ENCODE measurements at places on chromosomes 1 and 21.
A peak's percentile ranks its signal among the peaks of the same experiment; 100 is the strongest.

DNA sequence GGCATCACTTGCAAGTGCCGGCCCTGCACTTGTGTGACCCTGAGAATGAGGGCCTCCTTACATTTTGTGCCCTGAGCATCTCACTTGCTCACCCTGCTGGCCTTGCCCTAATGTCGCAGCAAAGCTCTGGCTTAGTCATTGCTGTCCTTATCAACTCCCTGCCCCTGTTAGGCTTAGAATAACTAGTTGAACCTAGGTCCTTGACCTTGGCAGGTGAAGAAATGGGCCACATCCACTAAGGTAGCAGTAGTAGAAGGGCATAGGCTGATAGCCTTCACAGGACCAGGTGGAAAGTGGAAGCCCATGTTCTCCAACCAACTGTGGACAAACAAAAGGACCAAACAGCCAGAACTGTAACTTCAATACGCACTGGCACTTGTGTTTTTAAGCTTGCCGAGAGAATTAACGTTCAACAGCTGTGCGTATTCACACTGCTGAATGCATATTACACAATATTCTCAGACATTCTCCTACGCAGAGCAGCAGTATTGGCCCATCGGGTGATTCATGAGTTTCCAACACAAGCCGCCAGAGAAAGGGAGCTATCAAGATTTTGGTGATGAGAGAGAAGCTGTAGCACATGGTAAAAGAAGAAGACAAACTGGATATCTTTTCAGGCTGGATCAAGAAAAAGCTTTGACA lies 27.7 kb upstream of the PTGFRN start:
- peak; percentile 35 for DNase-seq

GRCh38 chr1:35394386-35394785 lies 125.9 kb downstream of the ZMYM4 start:
- no peak for DNase-seq

DNA sequence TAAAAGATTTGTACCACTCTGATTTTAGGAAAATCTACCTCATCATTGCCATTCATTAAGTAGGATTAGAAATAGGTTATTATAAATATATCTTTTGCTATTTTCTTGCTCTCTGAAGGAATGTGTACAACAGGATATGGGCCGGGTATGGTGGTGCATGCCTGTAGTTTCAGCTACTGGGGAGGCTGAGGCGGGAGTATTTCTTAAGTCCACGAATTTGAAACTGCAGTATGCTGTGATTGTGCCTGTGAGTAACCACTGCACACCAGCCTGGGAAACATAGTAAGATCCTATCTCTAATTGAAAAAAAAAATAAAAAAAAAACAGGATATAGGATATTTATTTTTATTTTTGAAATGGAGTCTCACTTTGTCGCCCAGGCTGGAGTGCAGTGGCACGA lies 50.0 kb downstream of the CLIC4 start:
- DNase-seq, result no peak

DNA sequence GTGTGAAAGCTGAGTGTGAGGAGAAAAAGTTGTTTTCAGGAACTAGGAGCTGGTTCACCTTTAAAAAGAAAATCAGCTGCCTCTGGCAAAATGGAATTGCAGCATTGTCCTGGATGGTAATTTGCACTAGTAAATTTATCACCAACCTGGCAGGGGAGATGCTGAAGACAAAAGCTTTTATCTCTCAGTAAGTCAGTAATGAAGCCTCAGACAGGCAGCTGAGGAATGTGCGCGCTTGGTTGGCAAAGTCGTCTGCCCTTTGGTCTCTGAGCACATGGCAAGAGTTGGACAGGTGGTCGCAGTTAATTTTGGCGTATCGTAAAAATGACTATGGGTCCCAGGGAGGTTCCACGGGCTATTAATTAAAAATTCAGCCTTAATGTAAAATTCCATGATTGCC lies 131.9 kb downstream of the BACH1 start:
- peak; percentile 57 for DNase-seq

DNA sequence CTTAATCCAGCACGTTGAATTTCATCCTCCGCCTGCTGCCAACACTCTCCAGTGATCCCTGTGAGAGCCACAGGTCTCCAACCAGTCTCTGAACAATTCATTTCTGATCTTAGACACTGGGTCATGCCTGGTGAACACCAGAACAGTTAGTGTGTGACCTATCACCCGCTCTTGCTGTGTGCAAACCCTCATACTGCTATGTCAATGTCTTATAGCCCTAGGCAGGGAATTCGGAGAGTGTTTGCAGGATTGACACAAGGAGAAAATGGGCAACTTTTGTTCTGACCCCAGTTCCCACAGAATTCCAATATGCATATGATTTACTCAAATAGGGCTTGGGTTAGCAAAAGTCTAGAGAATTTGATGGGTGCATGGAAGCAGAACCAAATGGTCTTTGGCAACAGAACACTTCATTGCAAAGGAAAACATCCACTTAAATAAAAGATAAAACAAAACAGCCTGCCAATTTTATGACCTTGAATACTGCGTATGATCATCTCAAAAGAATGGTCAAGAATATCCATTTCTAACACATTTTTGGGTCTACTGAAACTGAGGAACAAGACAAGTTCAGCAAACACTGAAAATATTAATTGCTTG lies 23.0 kb upstream of the GUCA2B start:
- DNase-seq, result no peak

DNA sequence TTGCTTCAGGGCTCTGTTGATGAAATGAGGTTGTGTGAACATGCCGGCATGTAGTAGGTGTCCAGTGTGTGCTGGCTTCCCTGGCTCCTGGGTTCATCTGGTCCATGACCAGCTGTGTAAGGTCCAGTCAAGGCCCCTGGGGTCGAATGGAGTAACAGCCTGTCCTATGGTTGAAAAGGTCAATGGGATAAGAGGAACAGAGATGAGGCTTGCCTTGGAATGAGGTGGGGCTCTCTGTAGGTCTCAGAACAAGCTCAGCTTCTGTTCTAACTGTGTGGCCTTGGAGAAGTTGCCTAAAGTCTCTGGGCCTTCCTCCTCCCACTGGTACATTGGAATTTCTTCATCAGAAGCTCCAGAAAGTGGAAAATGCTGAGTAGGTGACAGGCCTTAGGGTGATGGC lies 26.6 kb downstream of the RPS6KA1 start:
- DNase-seq, result no peak

- DNase-seq, result no peak
Observed at GRCh38 chr1:25469177-25469576, 38.5 kb downstream of the MACO1 start.

- DNase-seq, result no peak
Observed at GRCh38 chr21:27246741-27247140, 279.9 kb upstream of the ADAMTS5 start.

- no peak for DNase-seq
Observed at GRCh38 chr1:206962272-206962671, 8.0 kb downstream of the FCAMR start.

DNA sequence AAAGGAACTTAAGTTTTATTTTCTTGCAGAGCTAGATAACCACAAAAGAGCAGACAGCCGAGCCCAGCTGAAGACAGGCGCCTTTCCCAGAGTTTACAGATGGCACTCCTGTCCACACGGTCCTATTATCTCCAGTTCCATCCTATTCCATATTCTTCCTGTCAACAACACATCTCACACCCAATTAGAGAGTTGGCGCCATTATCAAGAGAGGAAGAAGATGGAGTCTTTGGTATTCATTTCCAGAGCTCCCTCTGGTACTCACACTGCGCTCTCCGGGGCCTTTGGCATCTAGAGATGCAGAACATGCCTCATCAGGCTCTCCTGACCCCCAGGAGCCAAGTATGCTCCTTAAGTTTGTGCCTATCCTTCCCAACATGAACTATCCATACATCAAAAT lies 43.3 kb upstream of the SIPA1L2 start:
- DNase-seq, result no peak

DNA sequence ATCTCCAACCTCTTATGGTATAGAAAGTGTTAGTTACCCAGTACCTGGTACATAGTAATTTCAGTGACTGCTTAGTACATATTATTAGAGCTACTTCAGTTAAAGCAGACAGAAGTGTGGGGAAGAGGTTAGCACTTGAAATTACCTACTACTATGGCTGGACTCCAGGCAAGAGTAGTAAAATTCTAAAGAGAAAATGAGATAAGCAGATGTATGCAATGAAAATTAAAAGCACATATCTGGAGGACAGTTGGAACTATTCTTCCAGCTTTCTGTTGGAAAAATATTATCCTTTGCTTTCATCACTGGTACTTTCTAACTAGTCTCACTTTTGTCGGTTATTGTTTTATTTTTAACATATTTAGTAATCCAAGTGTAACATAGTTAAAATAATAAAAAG lies 23.7 kb downstream of the DHX9 start:
- DNase-seq, result no peak

- DNase-seq, result no peak
Observed at GRCh38 chr21:15631342-15631741, 98.4 kb upstream of the USP25 start.

DNA sequence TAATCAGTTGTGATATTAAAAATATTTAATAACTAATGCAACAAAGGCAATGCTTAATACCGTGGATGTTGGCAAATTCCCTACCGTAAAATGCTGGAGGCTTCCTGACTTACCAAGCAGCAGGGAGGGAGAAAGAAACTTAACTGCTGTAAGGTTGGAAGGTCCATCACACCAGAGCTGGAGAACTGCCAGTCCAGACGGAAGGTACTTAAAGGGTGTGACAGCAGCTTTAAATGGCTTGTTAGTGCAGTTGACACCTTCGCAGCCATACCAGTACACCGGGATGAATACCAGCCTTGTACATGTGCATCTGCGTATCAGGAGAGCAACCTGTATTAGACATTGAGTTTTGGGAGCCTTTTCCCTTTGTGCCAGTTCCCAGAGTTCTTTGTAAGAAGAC lies 269.5 kb upstream of the NCAM2 start:
- no peak for DNase-seq

DNA sequence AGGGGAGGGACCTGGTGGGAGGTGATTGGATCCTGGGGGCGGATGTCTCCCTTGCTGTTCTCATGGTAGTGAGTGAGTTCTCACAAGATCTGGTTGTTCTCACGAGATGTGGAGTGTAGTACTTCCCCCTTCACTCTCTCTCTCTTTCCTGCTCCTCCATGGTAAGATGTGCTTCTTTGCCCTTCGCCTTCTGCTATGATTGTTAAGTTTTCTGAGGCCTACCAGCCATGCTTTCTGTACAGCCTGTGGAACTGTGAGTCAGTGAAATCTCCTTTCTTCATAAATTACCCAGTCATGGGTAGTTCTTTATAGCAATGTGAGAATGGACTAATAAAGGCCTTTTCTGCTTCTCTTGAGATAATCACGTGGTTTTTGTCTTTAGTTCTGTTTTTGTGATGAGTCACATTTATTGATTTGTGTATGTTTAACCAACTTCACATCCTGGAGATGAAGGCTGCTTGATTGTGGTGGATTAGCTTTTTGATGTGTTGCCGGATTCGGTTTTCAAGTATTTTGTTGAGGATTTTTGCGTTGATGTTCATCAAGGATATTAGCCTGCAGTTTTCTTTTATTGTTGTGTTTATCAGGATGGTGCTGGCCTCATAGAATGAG lies 45.5 kb downstream of the RABGAP1L start:
- no peak for DNase-seq

DNA sequence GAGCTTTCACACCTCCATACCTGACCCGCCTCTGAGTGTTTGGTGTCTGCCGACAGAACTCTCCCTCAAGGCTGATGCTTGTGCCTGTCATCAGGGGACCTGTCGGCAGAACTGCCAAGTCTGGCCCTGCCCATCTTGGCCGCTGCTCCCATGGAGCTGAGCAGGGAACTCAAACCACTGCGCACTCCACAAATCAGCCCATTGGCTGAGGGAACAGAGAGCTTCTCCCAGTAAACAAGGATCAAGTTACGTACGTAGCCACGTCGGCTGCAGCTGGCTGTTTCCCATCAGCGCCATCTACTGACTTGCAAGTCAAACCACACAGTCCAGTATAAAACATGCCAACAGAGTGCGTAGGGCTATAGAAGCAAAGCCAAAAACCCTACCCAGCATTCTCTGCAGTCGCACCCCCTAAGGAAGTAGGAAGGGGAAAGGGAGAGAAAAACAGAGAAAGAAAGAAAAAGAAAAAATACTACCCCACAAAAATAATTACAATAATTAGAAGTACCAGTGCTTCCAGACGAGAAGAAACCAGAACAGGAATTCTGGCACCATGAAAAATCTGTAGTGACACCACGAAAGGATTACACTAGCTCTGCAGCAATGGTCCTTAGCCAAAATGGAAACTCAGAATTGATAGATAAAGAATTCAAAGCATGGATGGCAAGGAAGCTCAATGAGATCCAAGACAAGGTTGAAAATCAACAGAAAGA lies 13.1 kb downstream of the KRTAP13-1 start:
- DNase-seq, result peak; percentile 27

DNA sequence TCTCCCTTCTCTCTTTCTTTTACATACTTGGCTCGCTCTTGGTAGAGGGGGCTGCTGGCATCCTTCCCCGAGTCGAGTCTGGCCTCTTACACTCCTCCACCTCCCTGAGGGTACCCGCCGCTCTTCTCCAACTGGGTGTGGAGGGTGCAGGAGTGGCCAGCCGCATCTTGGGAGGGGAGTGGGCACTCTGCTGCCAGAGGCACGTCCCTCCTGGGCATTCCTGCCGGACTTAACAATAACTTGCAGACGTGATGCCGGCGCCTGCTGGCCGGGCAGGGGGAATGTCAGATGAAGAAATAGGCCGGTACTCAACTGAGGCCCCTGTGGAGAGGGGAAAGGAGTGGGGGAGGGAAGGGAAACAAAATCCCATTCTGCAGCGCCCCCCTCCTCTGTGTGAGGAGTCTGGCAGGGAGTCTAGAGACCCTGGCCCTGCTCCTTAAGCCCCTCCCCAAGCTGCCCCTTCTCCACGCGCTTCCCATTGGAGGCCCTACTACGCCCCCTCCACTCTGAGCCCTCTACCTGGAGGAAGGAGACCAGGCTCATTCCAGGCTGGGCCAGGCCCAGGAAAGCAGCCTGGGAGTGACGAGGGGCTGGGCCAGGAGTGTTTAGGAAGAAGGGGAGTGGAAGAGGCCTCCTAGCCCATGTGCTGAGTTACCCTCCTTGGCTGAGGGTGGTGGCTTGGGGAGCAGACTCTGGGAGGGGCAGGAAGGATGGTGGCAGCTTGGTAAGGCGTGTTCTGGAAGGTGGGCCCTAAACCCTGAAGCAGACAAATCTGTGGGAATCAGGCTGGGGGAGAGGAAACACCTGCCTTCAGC lies 1.8 kb downstream of the ATP2B4 start:
- DNase-seq, result no peak

DNA sequence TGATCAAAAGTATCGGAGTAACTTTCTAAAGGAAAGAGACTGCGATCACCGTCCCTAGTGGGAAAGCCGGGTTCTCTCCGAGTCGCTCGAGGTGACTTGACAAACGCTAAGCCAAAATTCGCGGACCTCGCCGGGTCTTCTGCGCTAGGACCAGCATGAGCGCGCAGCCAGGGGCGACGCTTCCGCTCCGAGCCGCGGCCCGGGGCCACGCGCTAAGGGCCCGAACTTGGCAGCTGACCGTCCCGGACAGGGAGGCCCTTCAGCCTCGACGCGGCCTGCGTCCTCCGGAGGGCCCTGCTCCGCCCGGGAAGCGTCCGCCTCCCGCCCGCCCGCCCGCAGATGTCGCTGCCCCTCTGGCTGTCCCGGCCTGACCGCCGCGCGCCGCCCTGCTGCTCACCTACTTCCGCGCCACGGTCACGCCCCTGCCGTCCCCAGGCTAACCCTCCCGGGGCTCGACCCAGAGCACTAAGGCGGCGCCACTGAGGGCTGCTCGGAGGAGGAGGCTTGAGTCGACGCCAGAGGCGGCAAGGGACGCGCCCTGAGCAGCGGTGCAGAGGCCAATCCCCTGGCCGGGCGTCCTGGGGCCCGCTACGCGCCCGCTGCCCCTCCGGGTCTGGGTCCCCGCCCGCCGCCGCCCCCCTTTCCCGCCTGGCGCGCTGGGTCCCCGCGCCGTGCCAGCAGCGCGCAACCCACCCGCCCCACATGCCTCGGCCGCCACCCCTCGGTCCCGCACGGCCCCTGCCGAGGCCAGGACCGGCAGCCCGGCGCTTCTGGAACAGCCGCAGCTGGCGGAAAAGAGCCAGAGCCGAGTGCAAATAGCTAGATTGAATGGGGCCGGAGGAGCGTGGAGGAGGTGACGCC lies 896 bp upstream of the DUSP10 start:
- peak; percentile 51 for DNase-seq

Data from renal pelvis (tissue), 12 donors.